ENCODE measurements at places on chromosomes 3 and 15.

DNA sequence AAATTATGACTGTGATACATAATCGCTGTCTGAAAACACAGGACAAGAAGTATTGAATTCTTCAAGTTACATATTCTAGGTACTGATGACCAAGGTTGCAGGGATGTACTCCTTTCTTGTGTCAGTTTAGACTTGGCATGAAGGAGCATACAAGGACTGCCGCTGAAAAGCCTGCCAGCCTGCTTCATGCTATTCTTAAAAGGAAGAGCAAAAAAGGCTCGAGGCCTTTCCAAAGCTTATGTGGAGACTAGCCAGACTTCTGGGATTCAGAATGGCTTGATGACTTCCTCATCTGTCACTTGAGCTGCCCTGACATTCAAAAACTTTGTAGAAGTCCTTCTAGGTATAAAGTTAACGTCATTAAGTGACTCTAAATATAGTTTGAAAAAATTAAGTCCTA is 92.0 kb downstream of the CADM2 start:
- DNase-seq = no peak

GRCh38 chr15:61890106-61890505 is 170.1 kb downstream of the VPS13C start:
- no peak for DNase-seq

DNA sequence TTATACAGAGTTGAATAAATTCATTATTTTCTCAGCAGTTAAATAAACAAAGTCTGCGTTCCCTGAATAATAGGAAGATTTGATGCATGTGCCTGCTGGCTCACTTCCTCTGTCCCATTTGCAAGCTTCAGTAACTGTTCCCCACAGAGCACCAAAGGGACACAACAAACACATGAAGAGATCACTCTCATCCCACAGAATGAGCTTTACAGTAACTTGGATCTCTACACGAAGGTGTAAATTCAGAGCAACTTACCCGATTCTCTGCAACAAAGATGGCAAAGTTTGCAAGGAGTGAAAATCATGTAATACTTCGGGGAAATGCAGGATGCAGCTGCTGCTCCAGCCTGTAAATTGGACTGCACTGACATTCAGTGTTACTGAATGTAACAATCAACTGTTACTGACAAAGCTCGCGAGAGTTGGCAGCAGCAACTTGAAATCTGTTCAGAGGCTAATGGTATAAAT is at the start of gene BCHE:
TSS of gene BCHE (minus strand) at position 366 of the 468 bp plus-strand sequence. CDS start 6,390 bp downstream, outside the sequence.
- DNase-seq = no peak

- DNase-seq = no peak
Measured at GRCh38 chr3:184314700-184315542, 515 bp downstream of the EIF4G1 start.

DNA sequence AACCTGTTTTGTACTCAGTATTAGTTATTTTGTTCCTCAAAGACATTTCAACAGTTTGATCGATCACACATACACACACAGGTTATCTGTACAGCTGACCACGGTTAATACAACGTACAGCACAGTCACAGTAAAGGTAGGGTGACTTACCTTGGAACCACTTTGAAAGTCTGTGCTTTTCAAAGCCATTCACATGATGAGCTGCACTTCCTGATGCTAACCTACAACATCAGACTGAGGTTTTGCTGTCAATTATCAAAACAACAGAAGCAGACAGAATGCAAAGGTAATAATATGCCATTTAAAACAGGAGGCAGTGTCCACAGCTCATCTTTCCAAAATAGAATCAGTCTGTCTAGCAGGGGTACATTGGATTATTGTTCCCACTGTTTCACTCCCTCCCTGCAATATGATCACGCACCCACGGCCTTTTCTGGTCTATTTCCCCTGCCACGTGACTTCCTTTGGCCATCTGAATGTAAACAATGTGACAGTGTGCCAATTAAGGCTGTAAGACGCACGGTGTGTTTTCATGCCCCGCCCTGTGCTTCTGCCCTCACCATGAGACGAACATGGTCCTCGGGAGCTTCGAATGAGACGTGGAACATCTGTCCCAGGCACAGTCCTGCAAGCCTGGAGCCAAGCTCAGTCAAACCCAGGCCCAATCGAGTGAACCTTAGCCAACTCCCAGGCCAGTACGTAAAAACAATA is 102.4 kb downstream of the FMN1 start:
- DNase-seq = no peak

- DNase-seq = no peak
Measured at GRCh38 chr3:135157045-135157740, 362.1 kb downstream of the EPHB1 start.

GRCh38 chr3:99366663-99367429 is 271.5 kb upstream of the COL8A1 start:
- DNase-seq = no peak

GRCh38 chr3:151911462-151911861 is 38.0 kb downstream of the SUCNR1 start:
- no peak for DNase-seq

Data from keratinocyte (primary cell).